ENCODE measurements at places on chromosomes 3 and 15.

- no peak for DNase-seq
Measured at GRCh38 chr3:12193485-12194165, 34.9 kb upstream of the TIMP4 start.

GRCh38 chr15:36595611-36596010 is 16.2 kb downstream of the CDIN1 start:
- DNase-seq: no peak

GRCh38 chr15:97652700-97653167 is 307.8 kb upstream of the ARRDC4 start:
- DNase-seq: no peak

GRCh38 chr3:50324351-50325112 is 2.0 kb upstream of the HYAL2 start:
- DNase-seq: peak; percentile 72

- peak; percentile 65 for DNase-seq
Measured at GRCh38 chr15:59528961-59529402, 82.6 kb upstream of the GCNT3 start.

DNA sequence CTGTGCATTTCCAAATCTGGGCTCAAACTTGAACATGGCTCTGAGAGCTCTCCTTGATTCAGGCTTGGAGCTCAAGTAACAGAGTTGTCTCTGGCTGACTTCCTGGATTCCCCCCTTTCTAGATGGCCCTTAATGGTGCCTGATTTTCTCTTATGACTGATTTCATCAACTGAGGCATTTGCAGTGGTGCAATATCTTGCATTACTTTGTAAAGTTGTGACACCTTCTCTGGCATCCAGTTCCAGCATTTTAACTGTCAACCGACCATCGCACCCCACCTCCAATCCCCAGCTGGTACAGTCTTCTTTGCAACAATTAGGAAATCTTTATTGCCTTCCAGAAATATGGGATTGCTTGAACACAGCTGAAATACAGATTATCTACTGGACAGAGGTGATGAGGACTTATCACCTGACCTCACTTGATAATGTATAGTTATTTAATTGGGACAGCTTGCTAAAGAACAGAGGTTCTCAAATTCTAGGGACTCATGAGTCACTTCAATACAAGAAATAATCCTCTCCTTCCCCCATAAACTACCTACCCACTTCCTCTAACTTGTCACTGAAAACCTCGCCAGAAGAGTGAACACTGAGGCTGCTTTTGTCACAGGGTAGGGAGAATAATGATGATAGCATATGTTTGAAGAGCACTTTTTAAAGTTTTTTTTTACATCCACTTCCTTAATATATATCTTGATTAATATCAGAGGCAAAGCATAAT is 41.8 kb downstream of the FILIP1L start:
- peak; percentile 4 for DNase-seq

- DNase-seq: no peak
Measured at GRCh38 chr3:158085931-158086330, 20.3 kb downstream of the SHOX2 start.

GRCh38 chr15:77646104-77646694 is 13.5 kb upstream of the LINGO1 start:
- no peak for DNase-seq

DNA sequence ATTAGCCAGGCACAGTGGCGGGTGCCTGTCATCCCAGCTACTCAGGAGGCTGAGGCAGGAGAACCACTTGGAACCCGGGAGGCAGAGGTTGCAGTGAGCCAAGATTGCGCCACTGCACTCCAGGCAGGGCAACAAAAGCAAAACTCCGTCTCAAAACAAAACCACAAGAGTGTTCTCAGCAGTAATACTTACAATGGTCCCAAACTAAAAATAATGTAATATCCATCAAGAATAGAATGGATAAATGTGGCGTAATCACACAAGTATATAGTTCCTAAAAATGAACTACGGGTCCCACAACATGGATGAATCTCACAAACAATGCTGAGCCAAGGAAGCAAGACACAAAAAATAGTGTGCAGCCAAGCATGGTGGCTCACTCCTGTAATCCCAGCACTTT is 39.2 kb downstream of the STAG1 start:
- no peak for DNase-seq

- DNase-seq: no peak
Measured at GRCh38 chr3:130517602-130518001, 625 bp downstream of the COL6A6 start.

GRCh38 chr3:190048932-190049441 is 71.7 kb downstream of the P3H2 start:
- DNase-seq: no peak

DNA sequence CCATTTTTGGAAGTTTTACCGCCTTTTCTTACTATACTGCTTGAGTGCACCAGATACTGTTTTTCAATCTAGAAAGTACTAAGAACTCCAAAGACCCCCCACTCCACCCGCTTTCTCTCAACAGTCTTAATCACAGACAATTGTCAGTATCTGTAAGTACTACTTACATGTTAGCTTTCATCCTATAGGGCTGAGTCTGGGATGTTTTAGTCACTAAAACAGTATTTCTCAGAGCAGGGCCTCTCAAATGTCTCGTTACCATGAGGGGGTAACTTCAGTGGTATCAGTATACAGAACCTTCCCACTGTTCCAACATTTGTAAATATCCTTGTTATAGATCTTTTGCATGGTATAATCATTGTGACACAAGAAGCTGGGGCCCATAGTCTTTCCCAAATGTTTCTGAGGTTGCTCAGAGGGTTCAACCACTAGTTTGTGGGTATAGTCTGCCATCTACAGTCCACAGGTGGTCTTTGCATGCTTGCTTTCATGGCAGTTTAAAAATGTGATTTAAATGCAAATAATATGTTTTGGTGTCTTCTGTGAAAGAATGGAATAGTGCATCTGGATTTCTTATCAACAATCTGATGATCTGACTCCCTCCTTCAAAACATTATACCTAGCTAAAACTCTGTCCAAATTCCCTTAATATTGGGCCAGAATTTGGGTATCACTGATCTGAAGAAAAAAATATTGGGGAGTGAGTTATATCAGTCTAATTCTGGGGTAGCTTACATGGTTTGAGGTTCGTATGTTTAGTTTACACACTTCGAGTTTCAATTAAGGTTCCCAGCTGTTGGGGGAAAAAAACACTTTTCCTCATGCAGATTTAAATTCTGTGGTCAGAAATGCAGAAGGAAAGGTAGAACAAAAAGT is 18.0 kb upstream of the DNAJC13 start:
- no peak for DNase-seq

DNA sequence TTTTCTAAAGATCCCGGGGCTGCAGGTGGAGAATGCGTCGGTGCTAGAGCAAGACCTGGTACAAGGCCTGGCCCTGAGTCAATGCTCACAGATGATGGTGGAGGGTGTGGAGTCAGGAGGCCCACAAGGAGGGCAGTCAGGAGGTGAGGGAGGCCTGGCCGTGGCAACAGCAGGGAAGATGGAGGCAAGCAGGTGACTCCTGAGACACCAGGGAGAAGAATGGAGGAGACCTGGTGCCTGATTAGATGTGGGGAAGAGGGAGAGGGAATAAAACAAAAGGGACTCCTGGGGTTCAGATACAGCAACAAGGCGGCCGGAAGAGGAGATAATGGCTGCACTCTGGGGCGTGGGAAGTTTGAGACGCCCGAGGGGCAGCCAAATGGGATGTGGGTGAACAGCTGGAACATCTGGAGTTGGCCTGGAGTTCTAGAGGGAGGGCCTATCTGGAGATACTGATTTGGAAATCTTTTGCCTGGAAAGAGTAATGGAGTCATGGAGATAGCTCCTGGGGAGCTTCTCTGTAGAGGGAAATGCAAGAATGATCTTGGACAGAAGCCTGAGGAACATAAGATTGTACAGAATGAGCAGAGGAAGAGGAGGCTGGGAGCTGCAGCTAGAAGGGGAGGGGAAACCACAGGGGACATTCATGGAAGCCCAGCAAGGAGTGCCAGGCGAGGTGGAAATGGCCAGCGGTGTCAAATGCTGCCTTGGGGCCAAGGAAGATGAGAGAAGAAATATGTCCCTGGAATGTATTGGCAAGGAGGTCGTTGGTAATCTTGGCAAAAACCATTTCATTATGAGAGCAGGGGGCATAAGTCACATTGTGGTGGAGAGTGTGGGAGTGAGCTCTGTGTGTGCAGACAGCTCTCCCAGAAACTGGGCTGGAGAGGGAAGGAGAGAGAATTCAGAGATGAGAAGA is 67.5 kb upstream of the CORO2B start:
- DNase-seq: no peak

DNA sequence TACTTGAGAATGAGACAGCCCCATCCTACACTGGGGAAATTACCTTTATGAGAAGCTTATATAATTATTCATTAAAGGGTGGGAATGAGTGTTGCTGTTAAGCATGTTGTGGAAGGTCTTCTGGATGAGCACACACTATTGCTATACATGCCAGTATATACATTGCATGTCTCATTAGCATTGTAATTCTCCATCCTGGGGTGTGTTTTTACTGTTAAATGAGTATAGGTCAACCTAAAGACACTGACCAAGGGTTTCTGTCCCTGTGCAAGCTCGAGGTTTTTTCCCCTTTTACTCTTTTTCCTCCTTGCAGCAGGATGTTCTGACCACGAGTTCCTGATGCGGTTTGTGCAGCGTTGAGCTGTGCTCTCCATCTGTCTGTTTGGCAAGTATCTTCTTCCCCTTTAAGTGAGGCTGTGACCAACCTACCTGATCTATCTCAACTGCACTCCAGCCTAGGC is 7.2 kb upstream of the IVD start:
- no peak for DNase-seq

- peak; percentile 52 for DNase-seq
Measured at GRCh38 chr3:47324278-47324865, 41.6 kb downstream of the KLHL18 start.

DNA sequence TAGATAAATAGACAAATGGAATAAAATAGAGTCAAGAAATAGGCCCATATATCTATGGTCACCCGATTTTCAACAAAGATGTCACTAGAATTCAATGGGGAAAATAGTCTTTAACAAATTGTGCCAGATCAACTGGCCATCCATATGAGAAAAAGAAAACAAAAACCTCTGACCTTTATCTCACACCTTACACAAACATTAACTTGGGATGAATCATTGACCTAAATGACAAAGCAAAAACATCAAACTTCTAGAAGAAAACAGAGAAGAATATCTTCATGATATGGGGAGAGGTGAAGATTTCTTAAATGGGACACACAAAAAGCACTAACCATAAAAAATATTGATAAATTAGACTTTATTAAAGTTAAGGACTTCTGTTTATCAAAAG is 31.9 kb downstream of the ITGA11 start:
- no peak for DNase-seq

DNA sequence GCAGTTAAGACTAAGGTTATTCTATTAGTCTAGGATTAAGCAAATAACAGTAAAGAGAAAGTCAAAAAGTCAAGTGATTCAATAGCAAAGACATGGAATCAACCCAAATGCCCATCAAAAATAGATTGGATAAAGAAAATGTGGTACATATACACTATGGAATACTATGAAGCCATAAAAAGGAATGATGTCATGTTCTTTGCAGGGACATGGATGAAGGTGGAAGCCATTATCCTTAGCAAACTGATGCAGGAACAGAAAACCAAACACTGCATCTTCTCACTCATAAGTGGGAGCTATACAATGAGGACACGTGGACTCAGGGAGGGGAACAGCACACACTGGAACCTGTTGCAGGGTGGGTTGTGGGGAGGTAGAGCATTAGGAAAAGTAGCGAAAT is 29.0 kb downstream of the UNC13C start:
- DNase-seq: no peak

GRCh38 chr3:31668242-31668641 is 135.5 kb downstream of the STT3B start:
- no peak for DNase-seq

DNA sequence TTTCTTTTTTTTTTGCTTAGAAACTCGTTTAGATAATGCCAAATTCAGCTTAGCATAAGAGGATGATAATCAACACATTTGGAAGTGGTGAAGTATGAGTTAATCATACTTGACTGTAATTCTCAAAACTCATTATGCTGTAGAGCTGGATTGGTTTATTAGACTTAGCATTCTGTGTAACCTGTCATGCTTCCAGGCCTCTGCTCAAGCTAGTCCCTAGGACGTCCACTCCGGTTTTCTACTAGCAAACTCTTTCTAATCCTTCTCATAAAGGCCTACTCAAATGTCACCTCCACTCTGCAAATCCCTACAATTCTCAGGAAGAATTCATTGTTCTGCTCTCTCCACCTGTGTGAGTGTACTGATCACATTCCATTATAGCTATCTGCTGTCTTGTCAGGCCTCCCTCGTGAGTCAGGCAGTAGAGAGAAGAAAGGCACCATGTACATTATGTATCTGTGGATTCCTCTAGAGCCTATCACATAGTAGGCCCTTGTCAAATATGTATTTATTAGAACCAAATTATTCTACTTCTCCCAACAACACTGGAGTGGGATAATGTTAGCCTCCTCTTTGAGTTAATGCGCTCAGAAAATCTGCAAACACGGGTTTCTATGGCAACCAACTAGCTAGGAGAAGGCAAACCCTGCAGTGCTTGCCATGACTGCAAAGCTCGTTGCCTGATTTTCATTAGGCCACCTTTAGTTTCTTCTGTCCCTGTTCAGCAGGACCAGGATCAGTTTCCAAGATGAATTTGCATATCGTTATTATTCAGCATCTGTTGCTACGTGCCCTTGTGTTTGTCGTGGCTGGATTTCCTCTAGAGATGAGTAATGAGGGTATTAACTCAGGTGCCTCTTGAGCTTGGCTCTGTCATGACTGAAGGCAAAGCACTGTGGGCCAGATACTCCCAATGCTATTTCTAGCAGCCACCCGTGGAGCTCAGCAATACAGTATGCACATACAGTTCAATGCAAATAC is 30.7 kb downstream of the ATP13A5 start:
- DNase-seq: no peak

- no peak for DNase-seq
Measured at GRCh38 chr3:45544024-45544716, 50.4 kb upstream of the LIMD1 start.

- no peak for DNase-seq
Measured at GRCh38 chr3:141812084-141812483, 48.9 kb downstream of the GRK7 start.

DNA sequence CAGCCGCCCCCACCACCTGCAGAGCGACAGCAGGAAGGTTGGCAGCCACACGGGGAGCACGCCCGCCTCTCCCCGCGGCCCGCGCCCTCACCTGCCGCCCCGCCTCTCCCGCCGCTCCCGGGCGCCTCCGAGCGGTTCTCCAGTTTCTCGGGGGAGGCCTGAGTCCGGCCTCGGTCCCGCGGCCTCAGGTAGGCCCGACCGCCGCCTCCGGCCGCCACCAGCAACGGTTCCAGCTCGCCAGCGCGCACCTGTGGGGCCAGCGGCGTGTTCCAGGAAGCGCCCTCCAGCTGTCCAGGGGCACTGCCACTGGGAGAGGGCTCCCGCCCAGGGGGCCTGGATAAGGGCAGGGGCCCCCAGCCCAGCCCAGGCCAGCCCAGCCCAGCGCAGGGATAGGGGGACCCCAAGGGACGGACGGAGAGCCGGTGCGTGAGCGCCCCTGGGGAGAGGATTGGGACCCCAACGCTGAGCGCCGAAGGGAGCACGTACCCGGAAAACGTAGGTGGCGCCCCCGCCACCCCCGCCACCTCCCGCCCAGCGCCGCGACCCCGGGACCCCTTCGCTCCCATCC is 2.2 kb downstream of the LTK start:
- DNase-seq: no peak

GRCh38 chr3:42762046-42762724 is 10.9 kb downstream of the CCDC13 start:
- no peak for DNase-seq

GRCh38 chr3:8835385-8835784 is 66.0 kb upstream of the OXTR start:
- DNase-seq: no peak

Data from CD8-positive, alpha-beta T cell (primary cell).